ENCODE measurements at places on chromosomes 7 and 10. TPM values are rescaled to one million over a fixed set of nuclear protein-coding genes. Genes with fewer than 3 reads are reported as not detected.

STAMBPL1 gene
- total RNA-seq: 20.5 TPM

DNA sequence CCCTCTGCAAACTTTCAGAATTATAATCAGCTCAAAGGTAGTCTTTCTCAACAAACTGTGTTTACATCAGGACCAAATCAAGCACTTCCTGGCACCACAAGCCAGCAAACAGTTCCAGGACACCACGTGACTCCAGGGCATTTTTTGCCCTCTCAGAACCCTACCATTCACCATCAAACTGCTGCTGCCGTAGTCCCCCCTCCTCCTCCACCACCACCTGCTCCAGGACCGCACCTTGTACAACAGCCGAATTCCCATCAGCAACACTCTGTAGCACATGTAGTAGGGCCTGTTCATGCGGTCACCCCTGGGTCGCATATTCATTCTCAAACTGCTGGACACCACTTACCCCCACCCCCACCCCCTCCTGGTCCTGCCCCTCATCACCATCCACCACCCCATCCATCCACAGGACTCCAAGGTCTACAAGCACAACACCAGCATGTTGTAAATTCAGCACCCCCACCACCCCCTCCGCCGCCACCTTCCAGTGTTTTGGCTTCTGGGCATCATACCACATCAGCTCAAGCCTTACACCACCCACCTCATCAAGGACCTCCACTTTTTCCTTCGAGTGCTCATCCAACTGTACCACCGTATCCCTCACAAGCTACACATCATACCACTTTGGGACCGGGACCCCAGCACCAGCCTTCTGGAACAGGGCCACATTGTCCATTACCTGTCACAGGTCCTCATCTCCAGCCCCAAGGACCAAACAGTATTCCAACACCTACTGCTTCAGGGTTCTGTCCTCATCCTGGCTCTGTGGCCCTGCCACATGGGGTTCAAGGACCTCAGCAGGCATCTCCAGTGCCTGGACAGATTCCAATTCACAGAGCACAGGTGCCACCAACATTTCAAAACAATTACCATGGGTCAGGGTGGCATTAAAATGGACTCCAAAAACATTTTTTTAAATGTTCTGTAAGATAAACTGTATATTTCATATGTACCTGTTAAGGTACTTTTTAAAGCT lies 98.7 kb downstream of the KMT2E start:
- no peak for DNase-seq

DNA sequence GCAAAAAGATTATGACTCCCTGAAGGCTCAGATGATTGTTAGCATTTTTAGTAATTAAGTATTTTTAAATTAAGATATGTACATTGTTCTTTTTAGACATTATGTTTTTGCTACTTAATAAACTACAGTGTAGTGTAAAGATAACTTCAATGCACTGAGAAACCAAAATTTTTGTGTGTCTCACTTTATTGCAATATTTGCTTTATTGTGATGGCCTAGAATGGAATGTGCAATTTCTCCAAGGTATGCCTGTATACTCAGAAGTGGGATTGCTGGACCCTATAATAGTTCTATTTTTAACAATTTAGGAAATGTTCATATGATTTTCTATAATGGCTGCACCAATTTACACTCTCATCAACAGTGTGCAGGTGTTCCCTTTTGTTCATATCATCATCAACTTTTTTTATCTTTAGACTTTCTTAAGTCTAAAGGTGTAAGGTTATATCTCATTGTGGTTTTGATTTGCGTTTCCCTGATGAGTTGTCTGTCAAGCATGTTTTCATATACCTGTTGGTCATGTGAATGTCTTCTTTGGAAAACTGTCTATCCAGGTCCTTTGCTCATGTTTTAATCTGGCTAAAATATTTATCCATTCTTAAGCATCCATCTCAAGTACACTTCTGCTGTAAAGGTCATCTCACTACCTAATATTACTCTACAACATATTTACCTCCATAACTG lies 1323.5 kb upstream of the LRRTM3 start:
- no peak for DNase-seq

DNA sequence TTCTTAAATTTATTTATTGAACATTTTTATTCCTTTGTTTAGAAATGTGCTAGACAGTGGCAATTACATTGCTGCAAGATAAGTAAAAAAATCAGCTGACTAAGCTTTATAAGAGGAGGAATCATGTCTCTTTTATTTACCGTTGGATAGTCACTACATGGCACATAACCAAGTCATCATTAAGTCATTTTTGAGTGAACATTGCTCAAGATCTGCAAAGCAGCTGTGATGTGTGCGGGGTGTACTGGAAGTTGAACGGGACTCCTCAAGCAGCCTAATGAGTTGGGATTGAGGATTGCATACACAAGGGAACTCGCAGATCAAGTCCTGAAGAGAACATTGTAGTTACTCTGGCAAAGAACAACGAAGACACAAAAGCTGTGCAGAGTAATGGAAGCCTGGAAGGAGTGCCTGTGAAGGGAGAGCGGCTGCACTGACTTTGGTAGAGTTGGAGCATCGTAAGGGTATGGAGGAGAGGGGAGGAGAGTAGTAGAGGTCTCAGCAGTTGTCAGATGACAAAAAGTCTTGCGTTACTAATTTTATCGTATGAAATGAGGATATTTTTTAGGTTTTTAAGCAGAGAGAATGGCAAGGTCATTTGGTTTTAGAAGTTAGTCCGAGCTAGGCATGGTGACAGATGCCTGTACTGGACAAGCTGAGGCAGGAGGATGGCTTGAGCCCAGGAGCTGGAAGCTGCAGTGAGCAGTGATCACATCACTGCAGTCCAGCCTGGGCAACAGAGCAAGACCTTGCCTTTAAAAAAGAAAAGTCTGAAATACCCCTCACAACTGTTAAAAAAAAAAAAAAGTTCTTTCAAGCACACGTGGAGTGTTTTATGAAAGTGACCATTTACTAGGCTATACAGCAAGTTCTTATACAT lies 95.1 kb downstream of the BMPR1A start:
- DNase-seq: no peak

- DNase-seq: no peak
Observed at GRCh38 chr7:106377847-106378361, 93.1 kb upstream of the NAMPT start.

DNA sequence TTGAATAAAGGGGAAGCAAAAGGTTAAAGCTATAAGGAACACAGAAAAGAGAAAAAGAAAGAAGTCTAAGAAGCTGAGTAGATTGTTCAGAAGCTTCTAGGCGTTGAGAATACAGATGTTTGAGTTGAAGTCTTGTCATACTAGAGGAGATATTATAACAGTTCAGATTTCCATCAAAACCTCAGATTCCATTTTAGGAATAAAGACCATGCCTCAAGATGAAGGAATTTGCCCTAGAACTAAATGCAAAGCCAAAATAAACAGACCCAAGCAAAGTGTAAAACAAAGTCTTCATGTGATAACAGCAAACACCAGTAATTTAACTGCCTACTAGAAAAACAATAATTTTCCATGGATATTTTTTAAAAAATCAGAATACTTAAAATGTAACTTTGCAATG lies 476.5 kb upstream of the POT1 start:
- DNase-seq: no peak

DNA sequence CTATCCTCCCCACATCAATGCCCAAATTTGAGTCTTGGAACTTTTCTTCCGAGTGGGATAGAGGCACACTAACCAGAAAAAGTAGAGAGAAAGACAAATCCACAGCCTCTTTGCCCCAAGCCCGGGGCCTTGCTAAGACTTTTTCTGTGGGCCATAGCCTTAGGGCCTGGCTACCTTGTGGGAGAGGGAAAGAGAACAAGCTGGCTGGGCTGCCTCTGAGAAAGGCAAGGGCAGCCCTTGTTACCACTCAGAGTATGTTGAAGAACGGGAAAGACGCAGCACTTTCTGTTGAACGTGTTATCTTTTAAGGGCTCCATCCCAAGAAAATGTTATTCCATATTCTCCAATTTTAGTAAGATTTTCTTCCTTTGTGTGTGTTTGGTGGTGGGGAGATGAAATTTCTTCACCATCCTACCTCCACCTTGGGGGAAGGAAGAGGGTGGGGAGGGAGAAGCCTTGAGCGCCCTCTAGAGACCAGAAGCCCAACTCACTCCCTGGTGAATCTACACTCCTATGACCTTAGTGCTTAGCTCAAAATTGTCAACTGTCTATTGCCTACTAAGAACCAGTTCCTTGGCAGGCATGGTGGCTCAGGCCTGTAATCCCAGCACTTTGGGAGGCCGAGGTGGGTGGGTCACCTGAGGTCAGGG lies 3.9 kb upstream of the NRF1 start:
- peak; percentile 27 for DNase-seq

GRCh38 chr10:89278034-89278535 lies 23.8 kb upstream of the IFIT2 start:
- no peak for DNase-seq

SYCE1 gene
- not detected for total RNA-seq

GRCh38 chr10:77504196-77504872 lies 133.3 kb downstream of the KCNMA1 start:
- no peak for DNase-seq

HSPA12A gene
- total RNA-seq: 1.7 TPM

ATOH7 gene
- total RNA-seq: 0.05 TPM

- DNase-seq: no peak
Observed at GRCh38 chr10:67242528-67242927, 316.7 kb downstream of the LRRTM3 start.

DNAJC2 gene
- 26.5 TPM for total RNA-seq

DNA sequence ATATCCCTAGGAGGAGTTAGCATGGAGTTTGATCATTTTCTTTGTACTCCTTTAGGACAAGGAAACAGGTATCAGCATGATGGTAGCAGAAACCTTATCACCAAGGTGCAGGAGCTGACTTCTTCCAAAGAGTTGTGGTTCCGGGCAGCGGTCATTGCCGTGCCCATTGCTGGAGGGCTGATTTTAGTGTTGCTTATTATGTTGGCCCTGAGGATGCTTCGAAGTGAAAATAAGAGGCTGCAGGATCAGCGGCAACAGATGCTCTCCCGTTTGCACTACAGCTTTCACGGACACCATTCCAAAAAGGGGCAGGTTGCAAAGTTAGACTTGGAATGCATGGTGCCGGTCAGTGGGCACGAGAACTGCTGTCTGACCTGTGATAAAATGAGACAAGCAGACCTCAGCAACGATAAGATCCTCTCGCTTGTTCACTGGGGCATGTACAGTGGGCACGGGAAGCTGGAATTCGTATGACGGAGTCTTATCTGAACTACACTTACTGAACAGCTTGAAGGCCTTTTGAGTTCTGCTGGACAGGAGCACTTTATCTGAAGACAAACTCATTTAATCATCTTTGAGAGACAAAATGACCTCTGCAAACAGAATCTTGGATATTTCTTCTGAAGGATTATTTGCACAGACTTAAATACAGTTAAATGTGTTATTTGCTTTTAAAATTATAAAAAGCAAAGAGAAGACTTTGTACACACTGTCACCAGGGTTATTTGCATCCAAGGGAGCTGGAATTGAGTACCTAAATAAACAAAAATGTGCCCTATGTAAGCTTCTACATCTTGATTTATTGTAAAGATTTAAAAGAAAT lies 4.8 kb downstream of the BAMBI start:
- no peak for DNase-seq

- DNase-seq: no peak
Observed at GRCh38 chr10:11930312-11930978, 107.3 kb downstream of the PROSER2 start.
